ENCODE measurements at places on chromosomes 16 and 17.
A peak's percentile ranks its signal among the peaks of the same experiment; 100 is the strongest.

DNA sequence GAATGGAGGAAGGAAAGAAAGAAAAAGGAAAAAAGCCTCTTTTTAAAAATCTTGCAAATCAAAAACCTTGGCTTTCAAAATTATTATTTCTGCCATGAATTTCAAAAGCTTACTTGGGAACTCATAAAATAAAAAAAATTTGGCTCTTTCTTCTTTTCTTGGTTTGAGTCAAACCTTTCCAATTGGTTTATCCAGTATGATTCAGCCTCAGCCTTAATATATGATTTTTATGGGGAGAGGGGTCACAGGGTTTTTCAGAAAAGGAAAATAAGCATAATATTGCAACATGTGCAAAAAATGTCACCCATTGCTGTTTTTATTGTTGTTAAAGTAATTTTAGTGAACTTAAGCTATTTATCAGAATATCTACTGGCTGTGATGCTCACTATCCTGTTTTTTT, 31.2 kb upstream of the HAPSTR1 start:
- DNase-seq = no peak

GRCh38 chr16:87735270-87736007, 30.3 kb downstream of the KLHDC4 start:
- DNase-seq = no peak

- DNase-seq = no peak
These were observed 131.6 kb upstream of the PLCG2 start for GRCh38 chr16:81647527-81647926.

DNA sequence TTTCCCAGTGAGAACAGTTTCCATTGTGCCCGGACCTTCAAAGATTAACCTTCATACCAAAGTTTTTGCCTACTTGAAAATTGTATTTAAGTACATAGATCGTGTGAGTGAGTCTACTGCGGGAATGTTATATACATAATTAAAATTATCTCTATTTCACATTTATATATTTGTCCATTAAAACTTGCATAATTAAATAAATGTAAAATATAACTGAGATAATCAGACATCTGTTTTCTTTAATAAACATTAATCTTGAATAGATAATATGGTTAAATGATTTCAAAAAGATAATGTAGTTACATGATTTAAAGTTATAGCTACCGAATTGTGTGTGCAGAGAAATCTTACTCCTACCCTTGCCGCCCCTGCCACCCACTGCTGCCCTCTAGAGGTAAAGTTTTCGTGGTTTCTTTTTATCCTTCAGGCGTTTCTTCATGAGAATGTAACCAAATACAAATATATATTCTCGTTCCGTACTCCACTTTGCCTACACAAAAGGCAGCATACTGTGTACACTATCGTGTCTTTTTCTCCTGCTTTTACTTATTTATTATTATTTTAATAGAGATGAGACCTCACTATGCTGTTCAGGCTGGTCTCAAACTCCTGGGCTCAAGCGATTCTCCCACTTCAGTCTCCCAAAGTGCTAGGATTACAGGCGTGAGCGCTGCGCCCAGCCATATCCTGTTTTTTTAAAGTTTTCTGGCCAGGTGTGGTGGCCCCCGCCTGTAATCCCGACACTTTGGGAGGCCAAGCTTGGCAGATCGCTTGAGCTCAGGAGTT, 35.6 kb downstream of the RPA1 start:
- peak; percentile 45 for DNase-seq

DNA sequence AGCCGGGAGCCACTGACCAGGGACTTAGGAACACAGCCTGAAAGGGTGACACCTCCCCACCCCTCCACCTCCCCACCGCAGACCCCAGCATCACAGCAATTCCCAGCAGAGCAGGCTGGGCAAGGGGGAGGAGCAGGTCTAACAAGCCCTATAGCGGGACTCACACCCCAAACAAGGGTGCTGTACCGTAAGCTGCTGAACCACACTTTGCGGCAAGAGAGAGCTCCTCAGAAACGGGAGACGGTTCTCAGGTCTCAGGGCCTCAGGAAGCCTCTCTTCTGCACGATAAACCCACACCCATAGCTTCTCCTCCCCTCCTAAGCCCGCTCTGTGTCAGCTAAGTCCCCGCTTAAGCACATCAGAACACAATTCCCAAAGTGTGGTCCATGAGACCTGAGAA, 11.7 kb upstream of the COTL1 start:
- no peak for DNase-seq

- DNase-seq = no peak
These were observed 64.8 kb upstream of the MRC2 start for GRCh38 chr17:62562656-62563055.

DNA sequence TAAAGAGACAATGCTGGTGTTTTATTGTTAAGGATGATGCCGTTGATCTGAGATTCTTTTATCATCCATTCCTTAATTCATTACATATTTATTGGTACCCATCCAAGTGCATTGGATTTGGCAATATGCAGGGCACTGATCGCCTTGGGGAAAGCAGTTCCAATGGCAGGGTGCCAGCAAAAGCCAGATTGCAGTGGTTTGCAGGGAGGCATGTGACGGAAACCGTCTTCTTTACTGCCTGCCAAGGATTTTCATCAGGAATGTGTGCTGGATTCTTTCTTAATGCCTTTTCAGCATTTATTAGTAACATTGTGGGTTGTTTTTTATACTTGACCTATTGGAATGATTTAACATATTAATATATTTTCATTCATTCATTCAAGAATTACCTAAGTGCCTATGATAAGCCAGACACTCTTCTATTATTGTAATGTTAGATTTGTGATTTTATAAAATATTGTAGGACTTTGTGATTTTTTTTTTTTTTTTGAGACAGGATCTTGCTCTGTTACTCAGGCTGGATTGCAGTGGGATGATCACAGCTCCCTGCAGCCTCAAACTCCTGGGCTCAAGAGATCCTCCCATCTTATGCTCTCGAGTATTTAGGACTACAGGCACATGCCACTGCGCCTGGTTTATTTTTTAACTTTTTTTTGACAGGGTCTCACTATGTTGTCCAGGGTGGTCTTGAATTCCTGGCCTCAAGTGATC, 93.4 kb upstream of the TNRC6A start:
- peak; percentile 93 for DNase-seq

- no peak for DNase-seq
These were observed 542 bp downstream of the SLC39A11 start for GRCh38 chr17:73091770-73092522.

DNA sequence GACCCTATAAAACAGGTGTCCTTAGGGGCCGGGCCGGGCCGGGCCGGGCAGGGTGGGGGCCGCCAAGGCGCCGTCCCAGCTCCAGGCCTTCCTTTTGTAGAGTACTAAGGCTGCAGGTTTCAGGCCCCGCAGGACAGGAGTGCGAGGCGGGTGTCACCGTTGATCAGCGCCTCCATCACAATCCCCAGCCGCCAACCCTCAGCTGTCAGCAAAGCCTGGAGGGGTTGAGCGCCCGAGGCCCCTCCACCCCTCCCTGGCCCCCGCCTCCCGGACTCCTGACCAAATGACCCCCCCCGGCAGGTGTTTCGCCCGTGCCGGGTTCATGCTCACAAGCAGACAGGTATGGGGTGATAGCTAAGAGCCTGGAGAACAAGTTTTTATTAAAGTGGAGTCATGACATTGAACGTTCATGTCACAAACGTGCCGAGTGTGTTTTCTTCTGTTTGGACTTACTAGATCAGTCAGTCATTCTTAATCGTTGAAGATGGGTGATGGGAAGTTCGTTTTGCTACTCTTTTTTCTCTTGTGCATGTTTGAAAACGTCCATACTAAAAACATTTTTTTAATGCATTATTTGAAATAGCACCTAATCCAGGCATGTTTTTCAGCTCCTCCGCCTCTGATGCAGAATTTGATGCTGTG, 534 bp downstream of the ARL2BP start:
- DNase-seq = no peak

- DNase-seq = no peak
These were observed 45.6 kb upstream of the NKD1 start for GRCh38 chr16:50502616-50503011.

DNA sequence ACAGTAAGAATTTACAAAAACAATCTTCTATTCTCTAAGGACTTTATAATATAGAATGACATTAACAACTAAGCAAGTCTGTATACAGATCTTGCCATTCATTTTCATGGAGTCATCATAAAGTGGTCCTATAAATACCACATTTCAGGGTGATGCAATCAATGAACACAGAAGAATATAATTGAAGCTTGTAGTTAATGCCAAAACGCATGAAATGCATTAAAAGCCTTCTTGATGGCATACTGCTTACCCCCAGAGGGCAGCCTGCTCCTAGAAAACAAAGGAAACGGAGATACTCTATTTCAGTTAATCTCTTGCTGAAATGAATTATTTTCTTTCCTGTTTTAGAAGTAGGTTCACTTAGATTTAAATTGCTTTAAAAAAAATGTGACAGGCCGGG, 45.2 kb upstream of the STAC2 start:
- no peak for DNase-seq

DNA sequence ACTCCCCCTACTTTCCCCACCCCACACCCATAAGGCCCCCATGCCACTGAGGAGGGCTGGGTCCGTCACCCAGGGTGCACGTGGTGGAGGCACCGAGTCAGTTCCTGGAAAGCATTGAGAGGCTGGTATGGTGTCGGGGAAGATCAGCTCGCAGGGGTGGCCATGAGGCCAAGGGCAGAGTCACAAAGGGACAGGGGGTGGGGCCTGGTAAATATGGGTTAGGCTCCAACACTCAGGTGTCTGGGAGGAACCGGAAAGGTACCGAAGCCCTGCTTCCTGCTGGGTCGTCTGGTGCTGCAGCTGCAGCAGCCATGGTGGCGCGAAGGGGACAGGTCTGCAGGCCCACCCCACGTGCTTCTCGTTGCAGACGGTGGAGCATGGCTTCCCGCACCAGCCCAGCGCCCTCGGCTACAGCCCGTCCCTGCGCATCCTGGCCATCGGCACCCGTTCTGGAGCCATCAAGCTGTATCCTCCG, 30.2 kb downstream of the LLGL2 start:
- DNase-seq = no peak

DNA sequence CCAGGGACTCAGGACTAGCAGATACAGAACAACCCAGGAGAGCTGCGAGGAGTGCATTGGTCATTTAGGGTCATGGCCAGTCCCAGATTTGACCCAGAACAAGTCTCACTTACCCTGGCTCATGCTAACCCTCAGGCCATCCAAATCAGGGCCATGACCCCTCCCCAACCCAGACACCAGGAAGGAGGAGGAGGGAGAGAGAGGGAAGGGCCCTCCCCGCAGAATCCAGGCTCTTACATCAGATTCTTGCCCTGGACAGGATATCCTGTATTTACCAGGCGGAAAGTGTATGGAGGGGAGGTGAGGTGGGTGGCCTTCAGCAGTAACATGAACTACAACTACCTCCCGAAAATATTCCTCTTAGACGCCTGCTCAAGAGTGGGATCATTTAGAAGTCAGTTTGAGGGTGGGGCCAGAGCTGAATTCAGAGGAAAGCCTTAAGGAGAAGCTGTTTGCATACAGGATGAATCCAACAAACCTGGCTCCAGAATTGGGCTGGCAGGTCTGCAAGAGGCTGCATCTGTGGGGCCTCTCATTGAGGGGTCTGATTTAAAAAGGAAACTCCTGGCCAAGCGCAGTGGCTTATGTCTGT, 2.1 kb downstream of the VAT1 start:
- DNase-seq = no peak

GRCh38 chr17:6748617-6749016, 7.2 kb upstream of the XAF1 start:
- DNase-seq = no peak

DNA sequence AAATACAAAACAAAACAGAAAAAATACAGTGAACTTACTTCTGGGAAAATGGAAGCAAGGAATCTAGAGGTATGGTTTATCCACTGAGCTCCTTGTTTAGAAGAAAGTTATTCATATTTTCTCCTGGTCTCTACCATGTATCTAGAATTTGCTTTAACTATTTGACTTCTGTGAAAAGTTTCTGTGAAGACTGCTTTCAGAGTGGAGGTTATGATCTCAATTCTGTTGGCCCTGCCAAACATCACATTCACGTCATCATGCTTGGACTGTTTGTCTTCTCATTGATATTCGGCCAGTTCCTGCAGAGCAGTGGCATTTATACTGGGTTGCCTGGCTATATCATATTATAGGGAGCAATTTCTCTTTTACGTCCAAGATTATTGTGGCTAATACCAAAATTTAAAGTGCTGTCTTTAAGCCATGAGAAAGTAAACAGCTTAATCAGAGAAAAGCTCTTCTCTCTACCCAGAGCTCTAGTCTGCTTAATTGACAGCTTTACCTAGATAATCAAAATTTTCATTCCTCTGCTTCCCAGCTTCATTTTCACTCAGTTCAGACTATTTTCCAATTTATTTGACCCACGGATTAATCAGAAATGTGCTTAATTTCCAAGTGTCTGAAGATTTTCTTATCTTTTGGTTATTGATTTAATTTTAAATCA, at the start of gene ABCA8:
ABCA8 (minus strand) TSS at position 212 of the 661 bp plus-strand sequence. CDS start 13,358 bp downstream, outside the sequence.
- no peak for DNase-seq

DNA sequence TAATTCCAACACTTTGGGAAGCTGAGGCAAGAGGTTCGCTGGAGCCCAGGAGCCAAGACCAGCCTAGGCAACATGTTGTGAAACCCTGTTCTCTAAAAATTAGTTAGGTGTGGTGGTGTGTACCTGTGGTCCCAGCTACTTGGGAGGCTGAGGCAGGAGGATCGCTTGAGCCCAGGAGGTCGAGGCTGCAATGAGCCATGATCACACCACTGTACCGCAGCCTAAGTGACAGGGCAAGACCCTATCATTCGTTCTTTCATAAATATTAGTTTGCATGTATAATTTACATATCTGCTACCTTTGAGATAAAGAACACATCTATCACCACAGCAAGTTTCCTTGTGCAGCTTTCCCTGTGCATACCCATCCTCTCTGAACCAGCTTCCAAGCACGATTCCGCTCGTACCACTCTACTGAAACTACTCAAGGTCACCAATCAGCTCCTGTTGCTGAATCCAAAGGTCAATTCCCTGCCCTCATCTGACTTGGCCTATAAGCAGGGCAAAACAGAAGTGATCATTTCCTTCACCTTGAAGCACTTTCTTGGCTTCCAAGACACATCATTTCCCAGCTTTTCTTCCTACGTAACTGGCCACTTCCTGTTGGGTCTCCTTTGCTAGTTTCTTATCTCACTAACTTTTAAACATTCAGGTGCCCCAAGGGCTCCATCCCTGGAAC, 49.1 kb downstream of the GRB2 start:
- DNase-seq = no peak

GRCh38 chr16:24953306-24953705, 61.9 kb downstream of the ARHGAP17 start:
- DNase-seq = no peak

DNA sequence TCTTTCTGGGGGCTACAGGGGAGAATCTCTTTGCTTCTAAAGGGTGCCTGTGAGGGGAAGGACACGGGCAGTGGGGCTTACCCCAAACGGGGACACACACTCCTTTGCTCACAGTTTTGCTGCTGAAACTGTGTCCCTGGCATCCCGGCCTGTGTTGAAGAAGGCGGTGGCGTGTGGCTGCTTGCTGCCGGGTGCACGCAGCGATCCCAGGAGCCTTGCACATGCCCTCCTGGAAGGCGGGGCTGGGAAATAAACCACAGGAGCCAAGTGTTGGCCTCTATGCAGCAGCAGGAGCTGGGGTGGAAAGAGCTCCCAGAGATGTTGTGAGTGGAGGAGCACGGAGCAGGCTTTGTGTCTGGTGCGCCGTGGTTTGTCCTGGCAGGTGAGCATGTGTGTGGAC, 131.0 kb upstream of the CIBAR2 start:
- no peak for DNase-seq

- no peak for DNase-seq
These were observed 73.6 kb downstream of the USP32 start for GRCh38 chr17:60318326-60318725.

- peak; percentile 37 for DNase-seq
These were observed 5.1 kb downstream of the C1QTNF8 start for GRCh38 chr16:1090620-1091587.

- DNase-seq = no peak
These were observed 10.5 kb upstream of the METRNL start for GRCh38 chr17:83068641-83069570.

- DNase-seq = no peak
These were observed 37.3 kb upstream of the ICAM2 start for GRCh38 chr17:64057701-64058263.

Data from mucosa of gallbladder (tissue), 1 donor.